ENCODE measurements at places on chromosomes 3 and 15. TPM values are rescaled to one million over a fixed set of nuclear protein-coding genes. Genes with fewer than 3 reads are reported as not detected.
A peak's percentile ranks its signal among the peaks of the same experiment; 100 is the strongest.

- no peaks in the 10 kb centered on the region for H3K27me3 ChIP-seq
- no peaks in the 10 kb centered on the region for H3K4me1 ChIP-seq
- DNase-seq, result peak; percentile 18
- H3K27ac ChIP-seq, result no peak overlapping the region
- no peak overlapping the region for H3K4me3 ChIP-seq
Measured at GRCh38 chr3:71694358-71694999, 30.7 kb downstream of the EIF4E3 start.

DNA sequence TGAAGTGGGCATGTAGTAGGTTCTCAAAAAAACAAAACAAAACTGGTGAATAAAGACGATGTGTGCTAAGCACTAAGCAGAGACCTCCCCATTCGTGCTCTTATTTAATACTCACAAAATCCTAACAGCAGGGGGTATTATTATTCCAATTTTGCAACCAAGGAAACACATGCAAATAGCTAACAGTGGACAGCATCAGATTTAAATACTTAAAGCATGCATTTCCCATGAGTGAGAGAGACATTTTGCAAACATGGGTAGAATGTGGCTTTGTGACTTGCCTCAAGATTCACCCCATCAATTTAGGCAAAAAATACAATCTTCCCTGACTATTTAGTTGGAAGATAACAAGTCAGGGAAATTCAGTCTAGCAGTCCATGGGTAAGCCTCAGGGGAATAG lies 946.2 kb upstream of the CFAP20DC start:
- DNase-seq, result no peak
- no peaks in the 10 kb centered on the region for H3K36me3 ChIP-seq
- H3K4me3 ChIP-seq, result no peak overlapping the region
- peaks cover 66% of the 10 kb centered on the region for H3K27me3 ChIP-seq

- no peaks in the 10 kb centered on the region for H3K27me3 ChIP-seq
- H3K4me1 ChIP-seq, result no peaks in the 10 kb centered on the region
- no peaks in the 10 kb centered on the region for H3K36me3 ChIP-seq
- H3K4me3 ChIP-seq, result no peak overlapping the region
- no peak for DNase-seq
Measured at GRCh38 chr3:29168696-29169095, 112.2 kb upstream of the RBMS3 start.

GRCh38 chr3:124621498-124621897 lies 108.8 kb upstream of the UMPS start:
- no peak for DNase-seq
- no peak overlapping the region for H3K4me3 ChIP-seq
- H3K27me3 ChIP-seq, result no peaks in the 10 kb centered on the region

- H3K27me3 ChIP-seq, result peaks cover 11% of the 10 kb centered on the region
- no peaks in the 10 kb centered on the region for H3K36me3 ChIP-seq
- H3K27ac ChIP-seq, result no peak overlapping the region
Measured at GRCh38 chr15:94021621-94022320, 209.6 kb upstream of the MCTP2 start.

GRCh38 chr3:184441202-184441900 lies 61.5 kb downstream of the CHRD start:
- peaks cover 6% of the 10 kb centered on the region for H3K4me1 ChIP-seq
- peaks cover 5% of the 10 kb centered on the region for H3K27me3 ChIP-seq
- no peak overlapping the region for H3K27ac ChIP-seq
- no peak for DNase-seq
- no peaks in the 10 kb centered on the region for H3K36me3 ChIP-seq
- H3K4me3 ChIP-seq, result no peak overlapping the region

- no peaks in the 10 kb centered on the region for H3K36me3 ChIP-seq
- no peak for DNase-seq
- H3K27ac ChIP-seq, result no peak overlapping the region
- H3K4me3 ChIP-seq, result no peak overlapping the region
Measured at GRCh38 chr15:91535856-91536500, 317.5 kb upstream of the SLCO3A1 start.

DNA sequence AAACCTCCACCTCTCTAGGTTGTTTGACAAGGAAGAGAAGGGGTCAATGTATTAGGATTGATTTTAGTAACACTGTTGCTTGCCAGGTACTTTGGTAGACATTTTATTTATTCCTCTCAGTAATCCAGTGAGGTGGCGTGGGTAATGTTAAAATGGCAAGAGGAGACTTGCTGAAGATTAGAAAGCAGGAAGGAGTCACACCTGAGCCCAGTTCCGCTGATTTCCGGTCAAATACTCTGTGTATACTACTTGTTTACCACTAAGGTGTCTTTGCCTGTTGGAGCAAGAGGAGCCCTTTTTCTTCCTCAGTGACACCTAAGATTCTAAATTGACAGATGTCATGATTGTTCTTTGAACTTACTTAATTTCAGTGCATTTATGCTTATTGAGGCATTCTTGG lies 1.7 kb downstream of the OXNAD1 start:
- H3K36me3 ChIP-seq, result peaks cover 4% of the 10 kb centered on the region
- no peaks in the 10 kb centered on the region for H3K27me3 ChIP-seq
- H3K4me1 ChIP-seq, result peaks cover 26% of the 10 kb centered on the region
- peak overlapping the region; percentile 80 for H3K4me3 ChIP-seq

- H3K27ac ChIP-seq, result no peak overlapping the region
- H3K27me3 ChIP-seq, result no peaks in the 10 kb centered on the region
- no peak for DNase-seq
- no peak overlapping the region for H3K4me3 ChIP-seq
Measured at GRCh38 chr3:31462050-31462569, 70.6 kb upstream of the STT3B start.

GRCh38 chr3:145290010-145290409 lies 871.0 kb downstream of the PLOD2 start:
- DNase-seq, result no peak
- H3K4me1 ChIP-seq, result no peaks in the 10 kb centered on the region
- no peaks in the 10 kb centered on the region for H3K36me3 ChIP-seq
- H3K27me3 ChIP-seq, result no peaks in the 10 kb centered on the region

DNA sequence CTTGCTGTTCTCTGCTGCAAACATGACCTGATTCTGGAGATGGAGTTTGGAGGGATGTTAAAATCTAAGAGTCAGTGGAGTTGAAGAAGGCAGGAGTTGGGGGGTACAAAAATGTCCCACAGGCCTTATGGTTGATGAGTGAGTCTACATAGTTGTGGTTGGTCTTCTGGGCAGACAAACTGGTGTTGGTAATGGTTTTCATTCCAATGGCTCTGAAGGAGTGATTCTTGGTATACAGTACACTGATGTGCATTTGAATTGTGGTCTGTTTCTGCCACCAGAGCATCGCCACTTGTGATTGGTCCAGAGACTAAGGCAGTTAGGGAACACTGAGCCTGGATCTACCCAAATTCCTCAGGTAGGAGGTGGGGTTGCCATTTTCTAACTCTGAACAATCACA lies 514.1 kb upstream of the CFAP20DC start:
- no peak overlapping the region for H3K4me3 ChIP-seq
- no peak overlapping the region for H3K27ac ChIP-seq
- no peaks in the 10 kb centered on the region for H3K36me3 ChIP-seq
- no peaks in the 10 kb centered on the region for H3K27me3 ChIP-seq
- no peak for DNase-seq

GRCh38 chr15:62407216-62407615 lies 242.1 kb upstream of the C2CD4B start:
- H3K4me3 ChIP-seq, result no peak overlapping the region
- no peaks in the 10 kb centered on the region for H3K27me3 ChIP-seq
- H3K4me1 ChIP-seq, result peaks cover 17% of the 10 kb centered on the region
- no peaks in the 10 kb centered on the region for H3K36me3 ChIP-seq
- H3K27ac ChIP-seq, result no peak overlapping the region

- no peak overlapping the region for H3K4me3 ChIP-seq
- H3K4me1 ChIP-seq, result peaks cover 16% of the 10 kb centered on the region
- peaks cover 34% of the 10 kb centered on the region for H3K36me3 ChIP-seq
- H3K27me3 ChIP-seq, result no peaks in the 10 kb centered on the region
- H3K27ac ChIP-seq, result no peak overlapping the region
Measured at GRCh38 chr3:25749031-25749581, 34.1 kb downstream of the NGLY1 start.

DNA sequence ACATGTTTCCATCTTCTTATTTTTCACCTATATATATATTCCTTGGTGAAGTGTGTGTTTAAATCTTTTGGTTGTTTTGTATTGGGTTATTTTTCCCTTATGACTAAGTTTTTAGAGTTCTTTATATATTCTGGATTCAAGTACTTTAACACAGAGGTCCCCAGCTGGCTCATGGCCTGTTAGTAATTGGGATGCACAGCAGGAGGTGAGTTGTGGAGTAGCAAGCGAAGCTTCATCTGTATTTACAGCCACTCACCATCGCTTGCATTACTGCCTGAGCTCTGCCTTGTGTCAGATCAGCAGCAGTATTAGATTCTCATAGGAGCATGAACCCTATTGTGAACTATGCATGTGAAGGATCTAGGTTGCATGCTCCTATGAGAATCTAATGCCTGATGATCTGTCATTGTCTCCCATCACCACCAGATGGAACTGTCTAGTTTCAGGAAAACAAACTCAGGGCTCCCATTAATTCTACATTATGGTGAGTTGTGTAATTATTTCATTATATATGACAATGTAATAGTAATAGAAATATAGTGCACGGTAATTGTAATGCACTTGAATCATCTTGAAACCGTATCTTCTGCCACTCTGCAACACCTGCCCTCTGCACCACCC lies 151.6 kb downstream of the RSRC1 start:
- H3K27ac ChIP-seq, result no peak overlapping the region
- no peaks in the 10 kb centered on the region for H3K4me1 ChIP-seq
- peak; percentile 11 for DNase-seq

DNA sequence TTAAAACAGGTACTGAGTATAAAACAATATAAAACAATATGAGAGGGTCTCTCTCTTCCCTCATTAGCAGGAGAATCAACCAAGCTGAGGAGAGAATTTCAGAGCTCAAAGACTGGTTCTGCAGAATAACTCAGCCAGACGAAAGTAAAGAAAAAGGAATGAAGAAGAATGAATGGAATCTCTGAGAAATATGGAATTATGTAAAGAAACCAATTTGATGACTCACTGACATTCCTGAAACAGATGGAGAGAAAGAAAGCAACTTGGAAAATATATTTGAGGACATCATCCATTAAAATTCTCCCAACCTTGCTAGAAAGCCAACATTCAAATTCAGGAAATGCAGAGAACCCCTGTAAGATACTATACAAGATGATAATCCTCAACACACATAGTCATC lies 630.9 kb downstream of the PYDC2 start:
- no peak overlapping the region for H3K27ac ChIP-seq
- H3K4me1 ChIP-seq, result no peaks in the 10 kb centered on the region
- peak; percentile 17 for DNase-seq
- H3K4me3 ChIP-seq, result no peak overlapping the region
- no peaks in the 10 kb centered on the region for H3K36me3 ChIP-seq

DNA sequence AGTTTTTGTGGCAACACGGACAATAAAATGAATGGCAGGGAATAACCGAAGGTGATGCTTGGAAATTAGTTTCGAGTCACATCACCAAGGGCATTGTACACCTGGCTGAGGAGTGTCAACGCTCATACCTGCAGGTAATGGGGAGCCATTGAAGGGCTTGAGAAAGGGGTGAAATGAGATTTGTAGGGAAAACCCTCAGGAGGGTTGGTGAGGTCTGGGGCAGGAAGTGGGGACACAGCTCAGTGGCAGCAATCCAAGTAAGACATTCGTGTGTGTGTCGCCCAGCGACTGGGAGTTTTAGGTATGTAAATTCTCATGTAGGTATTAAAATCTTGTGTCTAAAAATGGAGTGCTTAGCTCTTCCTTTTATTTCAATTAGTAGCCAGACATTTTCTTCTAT lies 14.3 kb downstream of the PARP14 start:
- H3K4me1 ChIP-seq, result peaks cover 9% of the 10 kb centered on the region
- no peak for DNase-seq

- no peaks in the 10 kb centered on the region for H3K36me3 ChIP-seq
- H3K4me3 ChIP-seq, result no peak within 1 kb of the TSS
- peaks cover 69% of the 10 kb centered on the region for H3K27me3 ChIP-seq
- no peak for DNase-seq
- H3K27ac ChIP-seq, result no peak within 1 kb of the TSS
Measured at GRCh38 chr15:34754674-34755418, at the start of gene GJD2. Gene GJD2, minus strand, starts transcription at chr15:34754998. Its CDS starts 510 bp downstream, at chr15:34754488.

GRCh38 chr3:119380697-119381096 lies 82.7 kb downstream of the TMEM39A start:
- H3K4me3 ChIP-seq, result no peak overlapping the region
- no peaks in the 10 kb centered on the region for H3K4me1 ChIP-seq
- H3K27ac ChIP-seq, result no peak overlapping the region

- no peak for DNase-seq
- no peak overlapping the region for H3K4me3 ChIP-seq
- H3K36me3 ChIP-seq, result no peaks in the 10 kb centered on the region
- H3K27me3 ChIP-seq, result no peaks in the 10 kb centered on the region
Measured at GRCh38 chr3:113832477-113833164, 6.0 kb upstream of the GRAMD1C start.

- peaks cover 16% of the 10 kb centered on the region for H3K27me3 ChIP-seq
- no peak for DNase-seq
- no peak overlapping the region for H3K27ac ChIP-seq
- H3K4me3 ChIP-seq, result no peak overlapping the region
- H3K36me3 ChIP-seq, result no peaks in the 10 kb centered on the region
- H3K4me1 ChIP-seq, result no peaks in the 10 kb centered on the region
Measured at GRCh38 chr3:134652409-134652831, 1.6 kb upstream of the KY start.

DNA sequence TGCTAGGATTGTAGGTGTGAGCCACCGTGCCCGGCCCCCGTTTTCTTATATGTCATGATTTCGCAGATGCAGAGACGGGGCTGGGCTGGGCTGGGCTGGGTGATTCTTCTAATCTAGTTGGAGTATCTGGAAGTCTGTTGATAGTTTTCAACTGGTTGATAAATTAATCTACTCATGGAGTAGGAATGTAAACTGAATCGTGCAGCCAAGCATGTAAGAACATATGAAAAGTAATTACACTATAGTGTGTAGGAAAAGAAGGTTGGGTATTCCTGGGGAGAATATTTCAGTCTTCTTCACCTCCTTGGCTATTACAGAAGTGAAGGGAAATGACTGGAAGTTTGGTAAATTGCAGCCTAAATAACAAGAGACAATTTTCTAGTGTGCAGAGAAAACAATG lies 82.6 kb upstream of the MAGI1 start:
- no peak overlapping the region for H3K27ac ChIP-seq
- H3K4me1 ChIP-seq, result peaks cover 3% of the 10 kb centered on the region
- H3K4me3 ChIP-seq, result no peak overlapping the region

DNA sequence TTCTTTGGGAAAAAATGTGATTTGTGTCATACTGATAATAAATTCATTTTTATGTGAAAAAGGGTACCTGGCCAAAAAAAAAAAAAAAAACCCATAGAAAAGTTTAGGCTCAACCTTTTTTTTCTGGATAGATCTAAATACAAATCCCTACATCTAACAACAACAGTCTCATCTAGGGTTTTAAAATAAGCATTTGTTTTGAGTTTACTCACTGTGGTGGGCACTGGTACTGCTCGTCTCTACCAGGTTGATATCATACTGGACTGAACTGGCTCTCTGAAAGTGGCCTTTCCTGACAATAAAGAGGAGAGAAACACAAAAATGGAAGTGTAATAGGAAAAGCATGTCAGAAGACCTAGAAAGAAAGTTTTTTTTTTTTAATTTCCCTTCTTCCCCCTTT lies 52.0 kb downstream of the FBXO22 start:
- H3K27ac ChIP-seq, result no peak overlapping the region
- H3K27me3 ChIP-seq, result no peaks in the 10 kb centered on the region
- no peaks in the 10 kb centered on the region for H3K36me3 ChIP-seq
- H3K4me1 ChIP-seq, result no peaks in the 10 kb centered on the region

The GNL3 gene
- total RNA-seq, result 219 TPM

The SLC28A2 gene
- not detected for total RNA-seq

The SLC25A20 gene
- 17.7 TPM for total RNA-seq

The MITF gene
- 7.6 TPM for total RNA-seq

The CCDC39 gene
- total RNA-seq, result not detected

The PHLDB2 gene
- total RNA-seq, result 90.1 TPM

The DYNLT2B gene
- total RNA-seq, result 19.8 TPM

The MTFMT gene
- total RNA-seq, result 31.3 TPM

The PP2D1 gene
- total RNA-seq, result not detected

The INKA1 gene
- 1.3 TPM for total RNA-seq

The TRNT1 gene
- 33.2 TPM for total RNA-seq

The CHRD gene
- total RNA-seq, result not detected

The ABHD6 gene
- 13.4 TPM for total RNA-seq

The GOLGA8K gene
- total RNA-seq, result 1.2 TPM

The LRRC31 gene
- total RNA-seq, result 0.04 TPM

Measured in PC-3 (cell line).